ENCODE measurements at places on chromosomes 6 and 20.

DNA sequence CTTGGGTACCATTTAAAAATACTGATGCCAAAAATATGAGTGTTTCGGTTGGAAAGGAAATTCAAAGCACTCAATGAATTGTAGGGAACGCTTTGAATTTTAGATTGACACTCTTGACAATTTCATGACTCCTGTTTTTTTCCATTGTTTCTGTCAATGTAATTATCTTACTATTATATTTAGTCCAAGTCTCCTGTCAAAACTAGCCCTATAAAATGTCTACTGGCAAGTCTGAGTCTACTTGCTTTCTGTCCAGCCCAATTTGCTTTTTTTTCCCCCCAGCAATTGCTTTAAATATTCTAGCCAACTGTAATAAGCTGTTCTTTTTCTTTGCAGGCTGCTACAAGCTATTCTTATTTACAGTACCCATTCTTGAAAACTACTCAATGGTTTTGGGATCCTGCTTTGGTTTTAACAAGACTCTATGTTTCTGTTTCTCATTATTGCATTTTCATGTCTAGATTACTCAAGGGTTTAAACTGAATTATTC, 1103.9 kb upstream of the GJE1 start:
- no peak for DNase-seq

DNA sequence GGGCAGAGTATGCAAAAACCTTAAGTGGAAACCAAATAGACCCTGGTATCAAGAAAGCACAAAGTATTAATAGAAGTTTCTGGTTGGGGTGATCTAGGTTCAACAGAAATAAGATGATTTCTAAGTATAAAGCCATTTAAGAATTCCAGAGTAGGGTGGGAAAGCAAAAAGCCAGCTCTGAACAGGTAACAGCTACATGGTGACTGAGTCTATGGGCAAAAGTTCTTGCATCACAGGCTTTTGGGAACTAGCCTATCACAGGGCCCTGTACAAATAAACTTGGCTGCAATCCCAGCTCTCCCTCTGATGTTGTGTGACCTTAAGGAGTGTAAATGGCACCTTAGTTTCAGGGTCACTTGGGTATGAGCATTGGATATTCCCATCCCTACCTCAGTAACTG, 5.5 kb downstream of the TCF19 start:
- no peak for DNase-seq

GRCh38 chr6:149049230-149049629, 268.3 kb upstream of the TAB2 start:
- DNase-seq = no peak

GRCh38 chr20:13412806-13413445, 191.9 kb downstream of the ISM1 start:
- DNase-seq = no peak

DNA sequence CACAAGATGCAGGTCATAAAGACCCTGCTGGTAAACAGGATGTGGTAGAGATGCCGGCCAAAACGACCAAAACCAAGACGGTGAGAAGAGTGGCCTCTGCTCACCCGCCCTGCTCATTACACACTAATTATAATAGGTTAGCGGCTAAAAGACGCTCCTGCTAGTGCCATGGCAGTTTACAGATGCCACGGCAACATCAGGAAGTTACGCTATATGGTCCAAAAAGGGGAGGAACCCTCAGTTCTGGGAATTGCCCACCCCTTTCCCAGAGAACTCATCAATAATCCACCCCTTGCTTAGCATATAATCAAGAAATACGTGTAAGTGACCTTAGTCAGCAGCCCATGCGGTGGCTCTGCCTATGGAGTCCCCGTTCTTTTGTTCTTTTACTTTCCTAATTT, 17.6 kb downstream of the BHLHE23 start:
- DNase-seq = no peak

GRCh38 chr6:18340781-18341551, 46.2 kb upstream of the RNF144B start:
- no peak for DNase-seq

DNA sequence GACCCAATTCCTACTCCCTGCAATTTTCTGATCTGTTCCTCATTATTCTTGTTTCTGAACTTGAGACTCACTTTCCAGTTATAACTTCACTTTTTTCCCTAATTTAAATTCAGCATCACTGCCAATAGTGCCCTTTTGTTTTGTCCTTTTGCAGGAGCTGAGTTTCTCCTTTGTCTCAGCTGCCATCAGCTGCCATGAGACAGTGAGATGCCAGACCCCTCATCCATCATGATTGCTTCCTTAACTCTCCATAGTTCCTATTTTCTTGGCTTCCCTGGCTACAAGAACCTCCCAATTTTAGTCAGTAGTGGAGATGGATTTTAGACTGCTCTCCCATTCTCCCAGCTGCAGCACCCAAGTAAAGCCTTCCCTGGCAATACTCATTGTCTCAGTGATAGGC, 518.1 kb downstream of the HDGFL1 start:
- DNase-seq = no peak

GRCh38 chr20:47665221-47665991, 119.9 kb downstream of the SULF2 start:
- no peak for DNase-seq

DNA sequence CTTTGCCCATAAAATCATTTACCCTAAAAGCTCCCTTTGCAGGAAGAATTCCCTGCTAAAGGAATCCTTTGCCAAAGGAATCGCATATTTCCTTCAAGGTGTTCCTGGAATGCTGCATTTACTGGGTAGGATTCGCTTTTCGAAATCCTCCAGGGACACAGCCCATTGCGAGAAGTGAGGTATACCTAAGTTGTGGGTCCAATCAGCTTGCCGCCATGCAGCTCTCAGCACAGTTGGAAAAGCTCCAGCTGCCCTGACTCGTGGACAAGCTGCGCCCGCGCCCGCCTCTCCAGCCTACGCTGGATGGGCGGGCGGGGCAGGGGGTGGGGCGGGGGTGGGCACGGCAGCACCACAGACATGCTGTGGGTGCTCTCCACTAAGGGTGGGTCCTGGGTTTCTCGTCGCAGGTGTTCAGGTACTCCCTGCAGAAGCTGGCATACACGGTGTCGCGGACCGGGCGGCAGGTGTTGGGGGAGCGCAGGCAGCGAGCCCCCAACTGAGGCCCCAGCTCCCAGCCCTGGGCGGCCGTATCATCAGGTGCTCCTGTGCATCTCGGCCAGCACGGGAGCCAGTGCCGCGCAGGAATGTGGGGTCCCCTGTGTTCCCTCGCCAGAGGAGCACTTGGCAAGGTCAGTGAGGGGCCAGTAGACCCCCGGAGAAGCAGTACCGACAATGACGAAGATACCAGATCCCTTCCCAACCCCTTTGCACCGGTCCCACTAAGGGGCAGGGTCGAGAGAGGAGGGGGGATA, 1.4 kb downstream of the NNAT start:
- DNase-seq = no peak

DNA sequence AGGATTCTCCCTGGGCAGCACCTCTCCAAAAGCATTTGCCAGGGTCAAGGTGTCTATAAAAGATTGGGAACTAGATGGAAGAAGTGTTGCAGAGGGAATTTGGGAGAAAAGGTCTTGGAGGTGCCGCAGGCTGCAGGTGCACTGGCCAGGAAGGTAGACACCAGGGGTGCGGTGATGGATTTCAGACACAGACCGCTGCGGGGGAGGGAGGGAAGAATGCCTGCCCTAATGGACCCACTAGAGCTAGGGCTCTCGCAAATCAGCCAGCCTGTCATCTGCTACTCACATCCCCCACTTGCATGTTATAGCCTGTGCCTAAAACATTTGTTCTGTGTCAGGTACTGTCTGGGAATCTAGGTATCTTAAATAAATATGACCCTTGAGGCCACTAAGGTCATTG, 193.6 kb upstream of the SLC24A3 start:
- DNase-seq = no peak

DNA sequence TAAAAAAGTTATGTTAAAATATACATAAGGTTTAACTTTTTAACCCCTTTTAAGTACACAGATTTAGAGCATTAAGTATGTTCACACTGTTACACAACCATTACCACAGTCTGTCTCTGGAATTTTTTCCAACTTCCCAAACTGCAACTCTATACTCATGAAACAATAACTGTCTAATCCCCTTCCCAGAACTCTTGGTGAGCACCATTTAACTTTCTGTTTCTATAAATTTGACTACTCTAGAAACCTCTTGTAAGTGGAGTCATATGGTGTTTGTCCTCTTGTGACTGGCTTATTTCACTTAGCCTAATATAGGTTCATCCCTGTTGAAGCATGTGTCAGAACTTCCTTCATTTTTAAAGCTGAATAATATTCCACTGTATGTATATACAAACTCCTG, 98.1 kb downstream of the MAP3K7 start:
- DNase-seq = no peak

DNA sequence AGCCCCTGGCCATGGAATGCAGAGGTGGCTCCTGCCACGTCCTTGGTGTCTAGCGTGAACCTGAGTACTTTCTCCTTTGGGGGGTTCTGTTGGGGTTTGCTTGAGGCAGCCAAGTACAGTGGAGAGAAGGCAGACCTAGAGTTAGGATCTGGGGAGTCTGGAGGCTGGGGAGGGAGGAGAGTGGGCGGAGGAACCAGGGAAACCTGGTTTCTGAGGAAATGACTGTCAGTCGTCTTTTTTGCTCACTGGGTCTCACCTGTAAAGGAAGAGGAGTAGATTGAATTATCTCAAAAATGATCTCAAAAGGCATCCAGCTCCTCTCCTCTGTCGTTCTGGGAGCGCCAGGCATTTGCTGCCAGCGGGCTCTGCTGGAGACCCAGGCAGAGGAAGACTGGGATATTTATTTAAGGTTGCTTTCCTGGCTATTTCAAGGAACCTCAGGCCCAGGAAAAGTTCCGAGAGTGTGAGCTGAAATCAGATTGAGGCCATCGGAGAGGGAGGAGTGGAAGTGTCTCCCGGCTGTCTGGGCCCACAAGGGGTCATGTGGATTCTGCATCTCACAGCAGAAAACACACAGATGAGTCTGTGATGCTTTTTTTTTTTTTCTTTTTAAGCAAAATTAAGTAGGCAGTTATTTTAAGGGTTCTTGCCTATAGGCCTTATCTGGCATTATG, 16.1 kb downstream of the EPB41L1 start:
- no peak for DNase-seq

GRCh38 chr6:166514196-166514595, 72.3 kb downstream of the RAMACL start:
- DNase-seq = no peak

- no peak for DNase-seq
These were observed 1279.0 kb upstream of the MAP3K7 start for GRCh38 chr6:91865889-91866288.

Measured in HepG2 (cell line).